Urinary bladder (tissue), 4 donors: ENCODE measurements at places on chromosomes 2 and 18.

GRCh38 chr2:12369566-12369965 lies 347.2 kb upstream of the TRIB2 start:
- DNase-seq = no peak

DNA sequence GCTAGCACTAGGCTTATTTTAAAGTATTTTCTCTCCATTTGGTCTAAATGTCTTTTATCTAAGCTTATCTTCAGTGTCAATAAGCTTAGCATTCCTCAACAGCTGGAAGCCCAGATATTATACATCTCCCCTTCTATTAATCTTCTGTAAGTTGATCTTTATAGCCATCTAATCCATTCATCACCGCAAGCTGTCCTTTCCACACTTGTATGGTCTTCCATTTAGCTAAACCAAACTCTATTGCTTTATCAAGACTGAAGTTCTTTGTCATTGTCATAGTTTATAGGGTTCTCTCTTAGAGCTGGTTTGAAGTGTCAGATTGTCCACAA lies 101.3 kb upstream of the GPR45 start:
- no peak for DNase-seq

DNA sequence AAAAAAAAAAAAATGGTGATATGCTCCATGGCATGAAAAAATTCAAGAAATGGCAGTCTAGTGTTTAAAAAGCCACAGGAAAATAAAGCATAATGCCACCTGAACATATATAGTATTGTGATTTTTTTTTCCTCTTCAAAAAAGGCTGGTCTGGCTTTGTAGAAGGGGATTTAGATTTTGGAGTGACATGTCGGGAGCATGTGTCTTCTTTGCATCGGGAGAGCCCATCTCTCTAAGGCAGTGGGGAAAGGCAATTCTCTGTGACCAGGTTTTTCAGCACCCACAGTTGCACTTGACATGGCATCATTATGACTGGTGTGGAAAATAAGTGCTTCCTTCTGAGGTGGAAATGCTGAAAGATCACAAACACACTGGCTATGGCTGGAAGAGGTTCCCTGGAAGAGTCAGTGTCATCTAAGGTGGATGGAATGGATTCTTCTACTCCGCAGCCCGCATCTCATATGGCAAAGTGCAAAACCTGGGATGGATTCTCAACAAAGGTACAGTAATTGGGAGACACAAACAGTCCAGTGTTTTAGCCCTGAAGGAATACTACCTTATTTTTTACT lies 172.5 kb downstream of the AGAP1 start:
- DNase-seq = peak; percentile 83

DNA sequence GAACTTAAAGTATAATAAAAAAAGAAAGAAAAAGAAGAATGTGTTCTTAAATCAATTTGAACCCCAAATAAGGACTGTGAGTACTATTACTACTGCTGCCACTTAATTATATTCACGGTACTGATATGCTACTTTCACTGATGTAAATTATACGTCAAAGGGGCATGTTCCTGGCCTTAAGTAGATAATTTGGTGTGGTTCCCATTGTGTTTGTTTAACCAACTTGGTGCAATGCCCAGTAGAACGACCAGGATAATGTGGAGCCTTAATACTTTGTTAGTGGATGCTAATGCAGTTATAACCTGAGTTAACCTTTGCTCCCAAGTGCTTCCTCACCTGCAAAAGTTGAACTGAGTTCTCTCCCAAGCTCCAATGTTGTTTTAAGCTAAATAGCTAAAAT lies 142.0 kb downstream of the NR4A2 start:
- no peak for DNase-seq

DNA sequence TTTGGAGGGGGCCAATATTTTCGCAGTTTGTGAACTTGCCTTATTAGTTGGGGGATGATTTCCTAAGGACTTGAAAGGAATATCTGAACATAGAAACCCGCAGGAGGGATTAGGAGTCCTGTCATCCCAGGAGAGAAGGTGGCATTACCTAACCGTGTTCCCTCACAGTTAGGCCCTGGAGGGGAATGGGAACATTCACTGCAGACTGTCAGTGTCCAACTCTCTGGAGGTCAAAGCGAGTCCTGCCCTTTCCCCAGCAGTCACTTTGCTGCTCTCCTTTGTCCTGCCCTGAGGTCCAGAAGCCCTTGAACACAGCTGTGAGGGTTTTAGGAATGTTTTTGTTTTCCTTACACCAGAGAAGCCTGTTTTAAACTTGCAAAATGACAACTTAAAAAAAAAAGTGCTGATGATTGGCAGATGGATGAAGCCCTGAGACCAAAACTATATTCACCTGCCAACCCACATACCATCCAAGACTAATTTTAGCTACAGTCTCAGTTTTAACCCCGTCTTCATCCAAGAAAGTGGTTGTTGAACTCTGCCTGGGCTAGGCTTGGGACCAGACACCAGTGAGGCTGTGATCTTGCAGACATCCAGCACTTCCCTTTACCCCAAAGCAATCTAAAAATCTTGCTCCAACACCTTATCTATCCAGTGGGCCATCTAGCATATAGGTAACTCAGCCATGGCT lies 90.5 kb upstream of the MEX3C start:
- DNase-seq = no peak
